Esophagus muscularis mucosa (tissue), 4 donors: ENCODE measurements at places on chromosomes 7 and 10.

- DNase-seq: no peak
These were observed 215.0 kb downstream of the PTPRN2 start for GRCh38 chr7:158372400-158373342.

- no peak for DNase-seq
These were observed 247.9 kb upstream of the PCDH15 start for GRCh38 chr10:55048830-55049498.

GRCh38 chr10:83978681-83979383 is 160.5 kb upstream of the GHITM start:
- DNase-seq: no peak

GRCh38 chr10:121457729-121458128 is 140.5 kb downstream of the FGFR2 start:
- DNase-seq: no peak

- no peak for DNase-seq
These were observed 325.4 kb upstream of the PHF14 start for GRCh38 chr7:10648289-10648688.

- DNase-seq: no peak
These were observed 29.4 kb downstream of the CHST15 start for GRCh38 chr10:124063750-124064603.

- no peak for DNase-seq
These were observed 761.5 kb upstream of the C7orf33 start for GRCh38 chr7:147829016-147829415.

DNA sequence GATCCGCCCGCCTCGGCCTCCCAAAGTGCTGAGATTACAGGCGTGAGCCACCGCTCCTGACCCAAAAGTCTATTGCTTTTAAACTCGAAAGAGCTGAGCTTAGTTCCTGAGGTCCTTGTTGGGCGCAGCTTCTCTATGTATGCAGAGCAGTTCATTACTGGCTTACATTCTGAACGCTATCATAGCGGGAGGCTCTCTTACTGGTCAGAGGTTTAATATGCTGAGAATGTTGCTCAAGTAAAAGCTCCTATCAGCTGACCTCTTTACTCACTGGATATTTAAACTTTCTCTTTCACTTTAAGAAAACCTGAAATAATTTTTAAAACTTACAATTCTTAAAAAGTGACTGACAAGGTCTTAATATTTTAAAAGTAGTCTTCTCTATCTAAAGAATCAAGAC is 160.8 kb upstream of the WNT16 start:
- DNase-seq: no peak

DNA sequence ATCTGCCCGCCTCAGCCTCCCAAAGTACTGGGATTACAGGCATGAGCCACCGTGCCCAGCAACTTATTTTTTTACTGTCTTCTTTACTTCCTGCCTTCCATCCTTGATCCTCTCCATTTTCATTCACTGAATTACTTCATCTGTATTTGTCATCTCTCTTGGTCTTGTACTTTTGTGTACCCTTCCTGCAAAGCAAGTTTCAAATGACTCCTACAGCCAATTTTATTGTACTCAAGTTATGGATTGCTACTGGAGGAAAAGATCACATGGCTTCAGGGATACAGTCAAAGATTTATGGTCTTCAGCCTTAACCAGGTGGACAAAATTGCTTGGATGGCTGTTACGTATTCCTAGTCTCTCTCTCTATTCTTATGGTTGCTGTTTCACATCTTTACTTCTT is 22.6 kb downstream of the SEPTIN7 start:
- DNase-seq: no peak

DNA sequence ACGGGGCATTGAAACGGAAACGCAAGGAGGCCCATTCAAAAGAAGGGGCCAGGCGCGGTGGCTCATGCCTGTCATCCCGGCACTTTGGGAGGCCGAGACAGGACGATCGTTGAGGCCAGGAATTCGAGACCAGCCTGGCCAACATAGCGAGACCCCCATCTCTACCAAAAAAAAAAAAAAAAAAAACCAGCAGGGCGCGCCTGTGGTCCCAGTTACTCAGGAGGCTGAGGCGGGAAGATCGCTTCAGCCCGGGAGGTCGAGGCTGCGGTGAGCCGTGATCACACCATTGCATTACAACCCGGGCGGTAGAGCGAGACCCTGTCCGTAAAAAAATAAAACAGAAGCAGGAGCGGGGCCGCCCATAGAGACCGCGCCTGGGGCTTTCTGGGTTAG is 396 bp downstream of the PSMG3 start:
- DNase-seq: no peak

DNA sequence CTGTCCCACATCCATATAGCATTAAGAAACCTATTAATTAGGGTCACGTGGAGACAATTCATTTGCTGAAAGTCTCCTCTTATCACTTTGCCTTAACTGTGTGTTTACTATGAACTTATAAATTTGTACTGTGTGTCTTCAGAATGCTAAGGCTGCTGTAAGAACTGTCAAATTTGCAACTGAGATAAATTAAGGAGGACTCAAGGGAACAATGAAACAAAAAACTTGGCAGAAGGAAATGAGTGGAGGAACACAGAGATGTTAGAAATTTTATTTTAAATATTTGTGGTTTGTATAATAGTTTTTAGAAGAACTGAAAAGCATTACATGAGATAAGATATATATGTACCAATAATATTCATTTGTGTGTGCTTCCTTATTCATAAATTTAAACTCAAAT is 1005.3 kb upstream of the SORCS1 start:
- no peak for DNase-seq

DNA sequence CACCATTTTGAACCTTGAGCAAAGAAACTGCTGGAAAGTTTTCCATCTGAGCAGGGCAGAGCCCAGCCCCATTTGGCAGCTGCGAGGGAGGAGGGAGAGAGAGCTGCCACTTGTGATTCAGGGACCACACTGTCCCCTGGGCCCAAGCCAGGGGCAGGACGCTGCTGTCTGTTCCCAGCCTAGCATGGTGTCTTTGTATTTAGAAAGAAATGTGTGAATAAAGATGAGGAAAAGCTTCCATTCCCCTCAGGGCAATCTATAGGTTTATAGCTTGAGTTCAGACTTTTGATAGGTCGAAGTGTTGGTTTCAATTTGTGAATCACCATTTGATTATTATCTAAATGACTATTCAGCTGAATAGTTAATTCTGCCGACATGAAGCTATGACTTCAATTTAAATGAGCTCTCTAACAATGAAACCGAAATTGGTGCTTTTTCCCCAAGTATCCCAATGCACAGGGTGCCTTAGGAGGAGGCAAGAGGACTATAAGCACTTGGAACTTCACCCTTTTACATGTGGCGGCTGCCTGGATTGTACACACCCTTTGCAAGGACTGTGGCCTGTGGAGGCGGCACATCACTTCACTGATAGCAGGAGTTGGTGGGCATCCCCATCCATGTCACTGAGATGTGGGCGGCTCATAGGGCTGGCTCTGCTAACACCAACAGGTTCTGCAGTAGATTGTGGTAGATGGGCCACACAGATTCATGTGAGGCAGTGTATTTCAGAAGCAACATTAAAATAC is 223.5 kb downstream of the CCDC3 start:
- DNase-seq: no peak

- DNase-seq: no peak
These were observed 21.4 kb downstream of the ADCYAP1R1 start for GRCh38 chr7:31073326-31074119.

- DNase-seq: no peak
These were observed 159.6 kb upstream of the SLC26A5 start for GRCh38 chr7:103605640-103606039.

DNA sequence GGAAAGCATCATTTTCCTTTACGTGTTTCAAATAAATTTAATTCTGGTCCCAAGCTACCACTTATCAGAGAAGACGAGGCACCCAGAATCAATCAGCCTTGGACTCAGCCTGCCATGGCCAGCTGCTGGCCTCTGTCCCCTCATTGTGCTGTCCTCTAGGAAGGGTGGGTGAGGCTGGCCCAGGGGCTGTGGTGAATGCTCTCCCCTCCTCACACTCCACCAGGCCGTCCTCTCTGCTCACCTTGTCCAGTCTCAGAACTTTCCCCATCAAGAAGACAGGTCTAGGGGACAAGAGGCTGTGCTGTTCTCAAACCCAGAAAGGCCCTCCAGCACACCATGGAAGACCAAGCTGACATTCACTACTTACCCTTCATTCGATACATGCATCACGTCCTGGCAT is 36.4 kb downstream of the CXCL12 start:
- no peak for DNase-seq

DNA sequence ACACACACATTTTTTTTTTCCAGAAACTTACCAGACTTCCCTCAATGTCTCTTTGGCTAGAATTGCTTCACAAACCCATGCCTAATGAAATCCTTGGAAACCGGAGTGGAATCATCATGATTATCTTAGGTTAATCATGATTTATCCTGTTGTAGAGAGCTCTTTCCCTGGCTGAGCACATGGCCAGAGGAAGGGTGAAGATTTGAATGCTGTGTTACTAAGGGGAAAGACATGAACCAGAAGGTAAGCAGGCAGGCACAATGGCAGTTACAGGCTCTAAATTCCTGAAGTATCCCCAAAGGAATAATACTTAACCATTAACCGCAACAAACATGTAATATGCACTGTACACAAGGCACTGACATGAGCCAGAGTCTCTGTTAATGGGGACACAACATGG is 4.1 kb upstream of the RNF148 start:
- no peak for DNase-seq
